ENCODE measurements at places on chromosomes 5 and 9.

DNA sequence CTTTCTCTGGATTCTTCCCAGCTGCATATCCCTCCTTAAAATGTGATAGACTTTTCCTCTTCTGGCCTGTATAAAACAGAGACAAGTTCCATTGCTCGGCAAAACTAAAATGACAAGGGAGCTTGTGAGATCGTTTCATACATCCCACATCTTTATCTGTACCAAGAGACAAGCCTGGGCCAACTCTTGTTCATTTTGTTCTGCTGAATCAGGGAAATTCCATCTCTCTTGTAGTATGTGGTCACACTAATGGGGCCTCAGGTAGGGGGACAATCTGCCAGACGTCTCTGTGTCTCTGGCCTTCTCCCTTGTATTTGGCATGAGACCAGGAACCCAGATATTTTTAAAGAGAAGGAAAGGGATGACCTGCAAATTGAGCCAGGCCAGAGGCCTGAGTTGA lies 18.6 kb upstream of the PAPPA start:
- no peak for DNase-seq

DNA sequence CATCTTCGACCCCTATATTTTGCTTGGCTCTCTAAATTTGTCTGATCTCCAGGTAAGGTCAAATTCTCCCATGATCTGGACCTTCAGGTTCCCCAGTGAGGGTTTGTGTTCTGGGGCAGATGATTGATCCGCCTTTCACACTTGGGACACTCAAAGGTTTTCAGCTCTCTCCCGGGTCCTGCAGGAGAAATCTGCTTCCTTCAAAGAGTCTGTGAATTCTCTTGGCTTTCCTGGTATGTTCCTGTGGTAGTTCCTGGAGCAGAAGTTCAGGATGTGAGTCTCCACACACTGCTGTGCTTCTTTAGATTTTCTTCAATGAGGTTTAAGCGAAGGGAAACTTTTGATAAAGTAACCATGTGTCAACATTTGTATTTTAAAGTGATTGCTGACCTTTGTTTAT lies 318.0 kb downstream of the TAF11L14 start:
- no peak for DNase-seq

GRCh38 chr5:73780302-73781080 lies 154.5 kb downstream of the ARHGEF28 start:
- DNase-seq: no peak

DNA sequence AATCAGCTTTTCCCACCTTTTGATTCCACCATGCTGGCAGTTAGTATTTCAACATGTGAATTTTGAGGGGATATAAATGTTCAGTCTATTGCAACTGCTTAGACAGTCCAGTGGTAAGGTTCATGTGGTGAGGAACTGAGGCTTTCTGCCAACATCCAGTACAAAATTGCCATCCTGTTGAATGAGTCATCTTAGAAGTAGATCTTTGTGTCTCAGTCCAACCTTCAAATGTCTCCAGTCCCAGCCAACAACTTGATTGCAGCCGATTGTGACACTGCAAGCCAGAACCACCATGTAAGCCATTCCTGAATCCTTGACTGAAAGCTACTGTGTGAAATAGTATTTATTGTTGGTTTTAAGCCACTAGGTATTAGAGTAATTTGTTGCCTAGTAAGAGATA lies 331.5 kb upstream of the GRIN3A start:
- DNase-seq: no peak

DNA sequence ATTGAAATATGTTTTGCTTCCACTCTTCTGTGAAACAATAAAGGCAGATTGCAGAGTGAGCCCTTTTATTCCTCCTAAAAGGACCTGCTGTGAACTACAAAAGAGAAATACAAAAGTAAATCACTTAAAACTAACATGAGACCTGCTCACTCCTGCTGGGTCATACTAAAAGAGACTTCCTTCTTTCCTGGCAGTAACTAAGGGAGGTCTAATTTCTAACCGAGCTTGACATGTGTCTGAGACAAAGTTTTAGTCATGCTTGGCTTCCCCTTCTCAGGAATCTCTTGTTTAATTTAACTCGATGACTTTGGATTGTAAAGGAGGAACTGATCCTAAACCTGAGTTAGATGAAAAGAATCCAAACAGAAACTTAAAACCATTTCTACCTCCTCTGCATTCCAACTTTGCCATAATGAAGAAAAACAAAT lies 86.4 kb upstream of the CDH6 start:
- peak; percentile 69 for DNase-seq

- no peak for DNase-seq
These were observed 604.8 kb upstream of the BRINP1 start for GRCh38 chr9:119974026-119974425.

DNA sequence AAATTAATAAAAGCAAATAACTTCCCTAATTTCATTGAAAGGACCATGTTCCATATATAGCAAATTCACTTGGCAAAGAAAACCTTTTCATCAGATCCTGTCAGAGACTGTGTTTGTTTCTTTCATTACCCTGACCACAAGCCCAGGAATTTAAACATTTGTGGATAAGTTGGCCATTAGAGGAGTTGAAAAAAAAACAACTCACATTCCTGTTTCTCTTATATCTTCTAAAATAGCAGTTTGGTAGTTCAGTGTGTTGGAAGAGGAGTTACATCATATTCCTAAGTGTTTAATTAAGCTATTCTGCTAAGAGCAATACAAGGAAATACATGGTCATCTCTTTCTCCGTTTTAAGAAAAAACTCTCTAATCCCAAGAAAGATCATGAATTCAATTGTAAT lies 505.6 kb downstream of the TLE1 start:
- peak; percentile 59 for DNase-seq

- no peak for DNase-seq
These were observed 265.0 kb upstream of the ZNF608 start for GRCh38 chr5:125011419-125011818.

DNA sequence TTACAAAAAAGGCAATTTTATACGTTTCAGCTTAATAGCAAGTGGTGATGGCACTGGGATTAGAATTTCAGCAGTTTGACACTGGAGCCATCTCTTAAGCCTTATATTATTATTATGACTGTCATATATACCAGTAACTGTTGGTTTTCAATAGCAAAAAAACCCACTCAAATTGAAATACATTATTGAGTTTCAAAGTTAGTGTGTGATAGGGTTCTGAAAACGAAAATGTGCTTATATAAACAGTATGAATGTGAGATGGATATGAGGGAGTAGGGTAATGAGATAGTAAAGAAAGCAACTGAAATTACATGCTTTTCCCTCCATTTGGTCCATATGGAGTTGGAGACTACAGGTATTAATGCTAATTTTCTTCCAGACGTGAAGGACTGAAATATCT lies 68.6 kb upstream of the ACTBL2 start:
- no peak for DNase-seq

- DNase-seq: no peak
These were observed 16.8 kb downstream of the CFAP77 start for GRCh38 chr9:132426639-132427414.

All from AG04450 (cell line).